ENCODE measurements at places on chromosomes 7 and 10.

DNA sequence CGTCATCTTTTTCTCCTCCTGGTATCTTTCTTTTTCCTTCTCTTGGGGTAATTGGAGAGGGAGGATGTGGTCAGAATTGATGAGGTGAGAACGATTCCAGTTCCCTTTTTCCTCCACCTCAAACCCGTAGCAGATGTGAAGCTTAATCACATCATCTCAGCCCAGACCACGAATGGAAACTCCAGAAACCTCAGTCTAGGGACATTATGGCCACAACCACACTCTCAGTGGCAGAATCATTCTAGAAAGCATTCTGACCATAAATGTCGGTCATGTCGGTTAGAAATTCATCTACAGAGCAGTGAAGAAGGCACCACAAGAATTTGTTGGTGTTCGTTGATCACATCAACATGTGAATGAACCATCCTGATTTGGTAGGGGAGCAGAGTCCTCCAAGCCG lies 78.7 kb downstream of the GATA3 start:
- DNase-seq: no peak

DNA sequence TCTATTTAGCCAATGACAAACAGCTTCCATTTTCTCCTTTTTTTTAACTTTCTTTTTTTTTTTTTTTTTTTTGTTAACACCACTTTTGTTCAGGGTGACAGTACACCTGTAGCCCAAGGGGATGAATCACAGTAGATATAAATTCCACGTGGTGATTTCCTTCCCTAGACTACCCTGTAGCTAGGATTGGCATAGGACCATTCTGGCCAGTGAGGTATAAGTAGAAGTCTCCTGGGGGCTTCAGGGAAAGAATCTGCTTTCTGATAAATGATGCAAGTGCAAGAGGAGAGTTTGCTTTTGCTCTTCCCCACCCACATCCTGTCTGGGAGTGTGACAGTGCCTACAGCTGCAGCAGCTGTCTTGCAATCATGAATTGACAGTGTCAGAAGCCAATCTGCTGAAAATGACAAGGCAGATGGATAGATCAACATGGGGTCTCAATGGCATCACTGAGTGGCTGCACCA lies 63.2 kb upstream of the TOMM7 start:
- peak; percentile 31 for DNase-seq

GRCh38 chr10:17409170-17409733 lies 45.1 kb downstream of the ST8SIA6 start:
- DNase-seq: no peak

GRCh38 chr7:25804154-25804553 lies 347.8 kb upstream of the NFE2L3 start:
- no peak for DNase-seq

DNA sequence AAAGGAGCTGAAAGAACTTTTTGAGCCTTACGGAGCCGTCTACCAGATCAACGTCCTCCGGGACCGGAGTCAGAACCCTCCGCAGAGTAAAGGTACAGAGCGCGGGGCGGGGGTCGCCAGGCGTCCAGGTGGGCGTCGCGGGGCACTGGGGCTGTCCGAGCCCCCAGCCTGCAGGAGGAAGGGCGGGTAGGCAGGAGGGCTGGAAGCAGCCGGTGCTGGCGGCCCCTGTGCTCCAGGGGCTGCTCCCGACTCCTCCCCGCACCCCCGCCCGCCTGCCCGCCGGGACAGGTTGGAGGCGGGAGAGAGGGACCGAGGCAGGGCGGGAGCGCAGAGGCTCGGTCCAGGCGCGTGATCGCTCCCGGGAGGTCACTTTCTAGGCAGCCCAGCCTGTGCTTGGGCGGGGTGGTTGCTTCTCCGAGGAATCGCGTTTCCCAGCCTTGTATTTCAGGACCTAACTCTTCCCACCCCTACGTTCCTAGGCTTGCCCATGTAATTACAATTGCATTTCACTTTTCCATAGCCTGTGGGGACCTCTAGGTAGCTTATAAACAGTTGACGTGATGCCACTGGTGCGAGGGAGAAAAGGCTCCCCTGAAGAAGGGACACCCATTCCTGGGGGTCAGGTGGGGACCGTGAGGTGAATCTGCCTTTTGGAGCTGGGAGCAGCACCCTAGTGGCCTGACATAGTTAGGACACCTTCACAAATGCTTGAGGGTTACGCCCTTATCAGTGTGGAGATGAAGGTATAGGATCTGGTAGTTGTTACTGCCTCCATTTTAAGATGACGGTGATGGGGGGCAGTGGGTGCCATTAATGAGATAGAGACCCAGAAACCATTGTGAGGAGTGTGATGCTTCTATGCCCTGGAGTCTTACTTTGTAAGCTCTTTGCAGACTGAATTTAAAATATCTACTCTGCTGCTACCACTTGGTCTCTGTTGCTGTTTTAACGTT lies 148.2 kb downstream of the CELF2 start:
- DNase-seq: peak; percentile 52

- no peak for DNase-seq
These were observed 148.4 kb downstream of the GRID1 start for GRCh38 chr10:86218160-86218559.

DNA sequence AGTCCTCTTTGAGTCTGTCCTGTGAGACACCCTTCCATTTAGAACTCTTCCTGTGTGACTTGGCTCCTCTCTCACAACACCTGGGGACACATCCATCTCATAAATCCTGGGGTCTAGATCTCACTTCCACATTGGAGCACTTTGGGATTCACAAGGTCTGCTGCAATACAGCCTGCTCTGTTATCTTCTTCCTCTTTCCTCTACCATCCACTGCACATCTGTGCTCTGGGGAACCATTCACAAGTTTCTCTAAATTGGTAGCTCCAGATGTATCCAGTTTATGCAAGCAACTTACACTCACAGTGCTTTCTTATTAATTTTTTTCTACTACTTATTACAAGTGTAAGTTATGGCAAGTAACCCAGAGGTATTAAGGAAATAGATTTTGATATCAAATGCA lies 5.5 kb upstream of the FIGNL1 start:
- DNase-seq: no peak

- DNase-seq: no peak
These were observed 126.5 kb upstream of the CHRM2 start for GRCh38 chr7:136741941-136742340.

DNA sequence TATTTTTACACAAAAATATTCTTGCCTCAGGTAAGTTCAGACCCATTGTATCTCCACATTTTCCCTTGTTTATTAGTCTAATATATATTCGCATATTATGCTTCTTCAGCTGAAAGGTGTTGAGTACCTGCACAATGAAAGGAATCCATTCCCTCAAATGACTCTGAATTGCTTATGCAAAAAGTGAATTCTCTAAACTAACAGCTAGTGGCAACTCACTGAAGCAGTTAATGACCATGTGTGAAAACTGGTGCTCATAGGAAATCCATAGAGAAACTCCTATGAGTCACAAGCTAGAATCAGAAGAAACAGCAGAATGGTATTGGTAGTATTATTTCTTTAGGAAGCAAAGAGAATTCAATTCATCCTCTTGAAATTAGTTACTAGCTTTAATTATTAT lies 33.5 kb upstream of the RNF148 start:
- no peak for DNase-seq

DNA sequence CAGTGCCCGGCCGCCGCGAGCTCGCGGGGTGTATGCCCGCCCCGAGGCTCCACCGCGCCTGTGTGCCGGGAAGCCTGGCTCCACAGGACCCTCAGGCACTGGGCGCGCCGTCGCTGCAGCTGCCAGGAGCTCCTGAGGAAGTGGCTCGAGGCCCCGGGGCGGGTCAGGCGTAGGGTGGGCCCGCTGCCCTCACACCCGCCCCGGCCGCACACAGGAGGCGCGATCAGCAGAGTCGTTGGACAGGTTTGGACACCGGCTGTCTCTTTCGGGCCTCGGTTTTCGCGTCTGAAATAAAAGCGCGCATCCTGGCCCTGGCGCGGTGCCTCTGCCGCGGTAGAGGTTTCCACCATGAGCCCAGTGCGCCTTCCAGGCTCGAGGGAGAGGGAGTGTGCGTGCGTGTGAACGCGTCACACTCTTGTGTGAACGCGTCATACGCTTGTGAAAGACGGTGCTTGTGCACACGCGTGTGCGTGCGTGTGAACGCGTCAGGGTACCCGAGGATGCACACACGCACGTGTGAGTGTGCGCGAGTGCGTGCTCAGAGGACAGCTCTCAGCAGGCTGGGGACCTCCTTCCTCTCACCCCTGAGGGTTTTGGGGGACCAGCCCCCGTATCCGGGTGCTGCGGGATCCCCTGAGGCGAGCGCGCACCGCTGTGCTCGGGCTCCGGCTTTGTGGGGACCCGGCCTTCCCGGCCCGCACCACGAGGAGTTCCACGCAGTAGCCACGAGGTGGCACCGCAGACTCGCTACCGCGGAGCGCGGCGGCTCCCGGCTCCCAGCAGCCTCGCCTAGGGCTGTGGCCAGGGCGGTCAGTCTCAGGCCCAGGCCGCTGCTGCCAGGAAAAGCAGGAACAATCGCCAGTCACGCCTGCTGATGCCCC lies 83.8 kb downstream of the BMS1 start:
- DNase-seq: no peak

DNA sequence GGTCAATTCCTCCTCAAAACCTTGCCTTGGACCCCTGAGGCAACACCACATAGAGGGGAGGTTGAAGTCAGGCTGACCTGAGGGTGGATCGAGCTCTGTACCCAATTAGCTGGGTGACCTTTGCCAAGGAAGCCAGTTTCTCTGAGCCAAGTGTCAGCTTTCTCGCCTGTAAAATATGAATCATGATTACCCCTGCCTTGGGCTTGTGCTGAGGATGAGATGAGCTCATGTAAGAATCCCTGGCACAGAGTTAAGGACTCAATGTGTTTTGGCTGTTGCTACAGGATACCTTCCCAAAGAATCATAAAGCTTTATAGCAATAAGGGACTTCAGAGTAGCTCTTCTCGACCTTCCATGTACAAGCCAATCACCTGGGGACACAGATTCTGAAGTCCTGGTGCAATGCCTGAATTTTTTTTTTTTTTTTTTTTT lies 43.5 kb upstream of the CACUL1 start:
- no peak for DNase-seq

DNA sequence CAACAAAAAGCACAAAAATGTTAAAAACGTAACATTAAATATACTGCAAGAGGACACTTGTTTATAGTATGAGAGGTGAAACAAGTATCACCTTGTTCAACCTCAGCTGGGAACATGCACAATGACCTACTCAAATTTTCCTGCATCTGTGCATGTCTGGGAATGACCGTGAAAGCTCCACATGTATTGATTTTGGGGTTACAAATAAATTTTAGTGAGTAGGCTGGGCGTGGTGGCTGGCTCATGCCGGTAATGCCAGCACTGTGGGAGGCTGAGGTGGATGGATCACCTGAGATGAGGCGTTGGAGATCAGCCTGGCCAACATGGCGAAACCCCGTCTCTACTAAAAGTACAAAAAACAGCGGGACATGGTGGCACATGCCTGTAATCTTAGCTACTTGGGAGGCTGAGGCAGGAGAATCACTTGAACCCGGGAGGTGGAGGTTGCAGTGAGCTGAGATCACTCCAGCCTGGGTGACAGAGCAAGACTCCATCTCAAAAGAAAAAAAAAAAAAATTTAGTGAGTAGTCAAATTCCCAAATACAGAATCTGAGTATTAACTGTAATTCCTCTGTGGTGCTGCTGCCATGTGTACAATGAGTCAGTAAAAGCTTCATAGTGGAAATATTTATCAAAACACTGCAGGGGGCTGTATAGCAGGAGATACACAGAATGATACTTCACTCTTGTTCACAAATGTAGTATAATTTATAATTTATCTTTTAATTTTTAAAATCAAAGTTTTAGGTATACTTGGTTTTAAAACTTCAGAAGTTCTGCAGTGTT lies 41.1 kb downstream of the SUGCT start:
- DNase-seq: no peak

GRCh38 chr10:71382028-71382427 lies 14.7 kb upstream of the CDH23 start:
- no peak for DNase-seq

- DNase-seq: no peak
These were observed 160.0 kb upstream of the SHH start for GRCh38 chr7:155972247-155972646.

- DNase-seq: no peak
These were observed 48.6 kb downstream of the CUL1 start for GRCh38 chr7:148747274-148747673.

- no peak for DNase-seq
These were observed 247.7 kb downstream of the PRKG1 start for GRCh38 chr10:51321980-51322379.

- no peak for DNase-seq
These were observed 20.6 kb upstream of the WASL start for GRCh38 chr7:123769371-123769770.

DNA sequence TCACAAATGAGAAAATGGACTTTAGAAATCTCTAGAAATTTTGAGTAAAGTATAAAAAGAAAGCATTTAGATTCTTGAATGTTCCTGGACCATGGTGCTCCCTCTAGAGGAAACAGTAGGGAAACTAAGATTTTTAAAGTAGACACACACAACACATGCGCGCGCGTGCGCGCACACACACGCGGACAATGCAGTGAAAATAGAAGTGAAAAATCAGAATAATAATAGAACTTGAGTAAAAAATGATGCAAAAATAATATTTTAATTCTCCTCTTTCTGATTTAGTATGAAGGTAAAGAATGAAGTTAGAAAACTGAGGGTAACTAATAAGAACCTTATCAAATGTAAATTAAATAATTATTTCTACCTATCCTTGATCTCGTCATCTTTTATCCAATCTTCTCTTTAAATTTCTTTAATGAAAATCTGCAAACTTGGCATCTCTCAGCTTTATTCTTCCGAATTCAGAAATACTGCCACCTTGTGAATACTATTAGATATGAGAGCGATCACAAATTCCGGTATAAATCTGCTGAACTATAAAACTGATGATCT lies 117.0 kb upstream of the AMPH start:
- no peak for DNase-seq

GRCh38 chr7:151895631-151896031 lies 18.7 kb upstream of the PRKAG2 start:
- no peak for DNase-seq

DNA sequence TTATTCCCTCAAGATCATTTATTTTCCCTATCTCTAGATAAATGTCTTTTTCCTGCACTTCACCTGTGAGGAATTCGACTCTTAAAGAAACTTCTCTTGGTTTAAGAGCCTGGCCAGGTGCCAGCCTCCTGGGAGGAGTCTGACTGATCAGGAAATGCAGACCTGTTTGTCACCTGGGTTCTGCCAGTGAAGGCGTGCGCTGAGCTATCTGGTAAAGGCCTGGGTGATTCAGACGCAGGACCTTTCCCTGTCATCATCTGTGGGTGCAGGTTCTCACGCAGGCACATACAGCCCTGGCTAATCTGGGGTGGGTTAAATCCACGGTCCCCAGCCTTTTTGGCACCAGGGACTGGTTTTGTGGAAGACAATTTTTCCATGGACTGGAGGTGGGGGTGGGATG lies 65.3 kb upstream of the AQP1 start:
- DNase-seq: no peak

GRCh38 chr7:22173685-22174573 lies 183.0 kb downstream of the RAPGEF5 start:
- DNase-seq: no peak

GRCh38 chr7:138091032-138091431 lies 14.8 kb downstream of the AKR1D1 start:
- DNase-seq: no peak

- no peak for DNase-seq
These were observed 989.0 kb downstream of the GATA3 start for GRCh38 chr10:9043466-9043865.
